Right ventricle myocardium superior (tissue), 1 donor: ENCODE measurements at places on chromosomes 5 and 9. TPM values are rescaled to one million over a fixed set of nuclear protein-coding genes. Genes with fewer than 3 reads are reported as not detected.
A peak's percentile ranks its signal among the peaks of the same experiment; 100 is the strongest.

DNA sequence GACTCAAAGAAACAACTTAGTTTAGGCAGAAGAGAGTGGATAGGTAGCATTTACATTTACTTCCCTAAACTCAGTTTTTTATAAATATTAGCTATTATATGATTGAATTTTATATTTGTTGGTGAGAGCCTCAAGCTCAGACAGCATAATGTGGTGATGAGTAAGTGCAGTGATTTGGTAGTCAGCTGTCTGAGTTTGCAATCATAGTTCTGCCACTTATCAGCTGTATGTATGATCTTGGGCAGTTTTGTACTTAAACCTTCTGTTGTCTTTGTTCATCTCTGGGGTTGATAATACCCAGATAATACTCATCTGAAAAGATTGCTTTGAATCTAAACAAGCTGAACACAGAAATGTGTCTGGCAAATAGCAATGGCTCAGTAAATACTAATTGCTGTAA, 108.8 kb downstream of the ANXA1 start:
- DNase-seq, result no peak

DNA sequence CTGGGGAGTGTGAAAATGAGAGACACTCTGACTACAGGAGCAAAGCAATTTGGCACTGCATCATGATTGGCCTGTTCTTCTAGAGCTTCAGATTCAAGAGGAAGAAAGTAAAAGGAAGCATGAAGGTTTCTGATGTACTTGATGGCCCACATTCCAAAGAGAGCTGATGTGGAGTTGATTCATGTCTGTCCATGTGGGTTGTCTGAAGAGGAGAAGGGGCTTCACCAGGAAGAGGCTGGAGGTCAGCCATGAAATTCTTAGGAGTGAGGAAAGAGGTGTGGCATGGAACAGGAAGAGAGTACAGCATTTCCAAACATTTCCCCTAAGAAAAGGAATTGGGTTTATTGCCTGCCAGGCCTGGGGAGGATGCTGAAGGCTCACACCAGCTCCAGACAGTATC, 70.7 kb downstream of the PTCD2 start:
- no peak for DNase-seq

DNA sequence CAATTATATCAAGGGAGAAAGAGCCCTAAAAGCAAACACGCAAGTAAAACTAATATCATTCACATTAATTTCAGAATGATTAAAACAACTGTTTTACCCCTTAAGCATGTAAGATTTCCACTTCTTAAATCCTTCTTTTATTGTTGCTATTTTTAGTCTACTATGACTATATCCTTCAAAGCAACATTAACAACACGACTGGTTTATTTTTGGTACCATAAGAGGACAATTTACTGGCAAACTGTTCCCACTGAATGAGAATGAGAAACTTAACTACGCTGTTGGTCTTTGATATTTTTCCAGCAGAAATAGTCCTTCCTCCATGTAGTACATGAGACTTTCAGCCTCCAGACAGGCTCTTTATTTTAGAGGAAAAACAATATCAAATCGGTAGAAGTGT, 281.5 kb downstream of the CTNND2 start:
- no peak for DNase-seq

DNA sequence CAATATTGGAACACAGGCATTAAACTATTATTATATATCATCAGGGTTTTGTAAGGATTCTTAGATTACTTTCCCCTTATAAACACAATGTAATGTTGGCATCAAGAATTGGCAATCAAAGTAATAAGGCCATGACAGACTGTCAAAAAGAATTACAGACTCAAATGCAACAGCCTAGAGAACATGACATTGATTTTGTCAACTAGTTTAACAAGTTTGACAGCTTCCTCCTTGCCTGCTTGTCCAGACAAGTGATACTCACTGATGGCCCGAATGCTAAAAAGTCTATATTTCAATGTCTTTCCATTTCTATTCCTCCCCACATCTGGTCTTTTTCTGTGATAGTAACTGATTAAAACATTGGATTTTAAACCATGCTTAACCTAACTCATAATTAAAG, 6.4 kb upstream of the ANKRD31 start:
- no peak for DNase-seq

DNA sequence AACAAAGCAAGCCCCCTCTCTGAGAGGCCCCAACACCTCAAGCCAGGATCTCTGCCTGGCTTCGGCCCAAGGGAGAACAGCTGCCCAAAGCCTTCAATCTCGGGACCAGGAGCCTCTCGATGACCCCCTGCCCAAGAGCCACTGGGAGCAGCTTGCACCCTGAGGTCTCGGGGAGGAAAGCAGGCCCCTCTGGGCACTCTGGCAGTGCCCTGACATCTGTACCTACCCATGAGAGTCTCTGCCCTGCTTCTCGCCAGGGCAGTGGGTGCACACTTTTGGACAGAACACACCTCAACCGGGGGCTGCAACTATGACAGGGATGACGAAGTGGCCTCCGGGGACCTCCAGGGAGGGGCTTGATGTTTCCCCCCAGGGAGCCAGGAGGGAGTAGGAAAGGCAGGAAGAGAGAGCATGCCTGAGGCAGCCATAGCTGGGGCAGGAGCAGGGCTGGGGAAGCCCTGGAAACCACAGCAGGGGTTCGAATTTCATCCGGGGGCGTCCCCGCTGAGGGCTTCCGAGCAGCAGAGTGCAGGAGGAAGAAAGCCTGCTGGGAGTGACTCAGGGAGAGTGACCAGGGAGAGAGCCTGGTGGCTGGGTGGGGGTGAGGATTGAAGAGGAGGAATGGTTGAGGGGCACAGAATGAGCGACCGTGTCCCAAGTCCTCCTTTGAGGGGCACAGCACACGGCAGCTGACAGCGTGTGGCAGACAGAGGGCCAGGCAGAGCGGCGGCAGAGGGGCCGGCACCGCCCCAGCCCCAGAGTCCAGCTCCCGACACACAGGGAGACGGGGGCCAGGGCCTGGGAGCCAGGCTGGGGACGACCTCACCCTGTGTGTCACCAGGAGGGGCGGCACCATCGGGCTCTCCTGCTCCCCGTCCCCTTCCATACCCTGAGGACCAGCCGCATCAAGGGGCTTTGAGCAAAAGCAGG, 1.8 kb downstream of the LPCAT1 start:
- DNase-seq, result peak; percentile 38

DNA sequence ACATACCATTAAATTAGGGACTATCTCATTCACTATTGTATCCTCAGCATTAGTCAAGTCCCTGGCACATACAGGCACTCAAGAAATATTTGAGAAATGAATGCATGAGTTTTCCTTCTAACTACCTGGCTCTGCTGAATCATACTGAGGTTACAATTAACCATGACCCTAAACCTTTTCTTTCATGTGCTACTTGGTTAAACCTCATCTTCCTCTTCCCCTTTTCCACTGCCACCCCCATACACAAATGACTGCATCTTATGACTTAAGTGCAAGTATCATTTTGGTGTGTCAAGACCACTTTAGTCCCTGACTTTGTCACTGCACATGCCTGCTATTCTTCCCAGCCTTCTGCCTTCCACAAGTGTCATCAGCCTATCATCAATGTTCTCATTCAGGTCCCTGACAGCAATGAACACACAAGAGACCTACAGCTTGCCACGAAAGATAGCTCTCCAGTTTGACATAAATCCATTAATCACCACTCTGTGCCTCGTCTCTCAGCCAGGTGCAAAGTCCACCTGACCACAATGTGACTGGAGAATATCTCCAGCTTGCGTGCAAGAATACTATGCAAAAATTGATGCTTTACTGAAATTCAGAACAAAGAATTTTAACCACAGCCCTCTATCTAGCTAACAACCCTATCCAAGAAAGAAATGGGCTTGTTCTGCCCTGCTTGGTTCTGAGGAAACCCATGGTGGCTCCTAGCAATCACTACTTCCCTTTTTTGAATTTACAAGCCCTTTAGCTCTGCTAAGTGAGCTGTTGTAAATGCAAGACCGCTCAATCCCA, 74.5 kb downstream of the MAPKAP1 start:
- no peak for DNase-seq

- DNase-seq, result no peak
Measured at GRCh38 chr9:121261755-121262154, 6.2 kb upstream of the GSN start.

OR1J4 gene
- not detected for total RNA-seq

CD72 gene
- 0.59 TPM for total RNA-seq

DNA sequence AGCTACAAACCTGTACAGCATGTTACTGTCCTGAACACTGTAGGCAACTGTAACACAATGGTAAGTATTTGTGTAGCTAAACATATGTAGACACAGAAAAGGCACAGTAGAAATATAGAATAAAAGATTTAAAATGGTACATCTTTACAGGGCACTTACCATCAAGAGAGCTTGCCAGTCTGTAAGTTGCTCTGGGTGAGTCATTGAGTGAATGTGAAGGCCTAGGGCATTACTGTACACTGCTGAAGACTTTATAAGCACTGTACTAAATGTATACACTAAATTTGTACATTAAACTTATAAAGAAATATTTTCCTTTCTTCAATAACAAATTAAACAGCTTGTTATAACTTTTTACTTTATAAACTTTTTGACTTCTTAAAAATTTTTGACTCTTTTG, 20.5 kb downstream of the ADRB2 start:
- DNase-seq, result no peak

GRCh38 chr5:178320281-178320855, 87.8 kb upstream of the PHYKPL start:
- DNase-seq, result peak; percentile 34

DNA sequence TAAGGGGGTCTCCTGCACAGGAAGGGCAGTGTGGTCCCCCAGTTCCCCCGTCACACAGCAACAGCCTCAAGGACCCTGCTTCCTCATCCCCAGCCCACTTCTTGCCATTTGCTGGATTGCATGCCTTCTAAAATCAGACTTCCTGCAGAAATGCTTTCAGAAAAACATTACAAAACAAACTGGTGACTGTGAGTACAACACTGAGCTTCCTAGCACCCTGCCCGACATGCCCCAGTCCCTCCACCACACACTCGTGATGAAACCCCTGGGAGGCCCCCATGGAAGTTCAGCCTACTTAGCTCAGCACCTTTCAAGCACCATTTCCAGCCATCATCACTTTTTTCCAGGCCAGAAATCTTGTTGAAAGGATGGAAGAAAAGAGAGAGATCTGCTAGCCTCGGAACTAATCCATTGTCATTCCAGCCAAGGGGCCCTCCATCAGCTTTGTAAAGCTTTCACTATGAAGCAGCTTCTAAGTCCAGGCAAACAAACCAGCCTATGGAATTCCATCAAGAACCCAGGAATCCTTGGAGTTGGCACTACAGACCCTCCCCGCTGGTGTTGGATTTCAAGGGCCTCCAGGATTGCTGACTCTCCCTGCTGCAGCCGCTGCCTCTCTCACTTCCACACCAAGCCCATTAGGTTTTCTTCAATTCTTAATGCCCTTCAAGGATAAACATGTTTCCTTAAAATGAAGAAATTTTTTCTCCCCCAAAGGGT, 114.6 kb downstream of the C5orf15 start:
- DNase-seq, result no peak

- no peak for DNase-seq
Measured at GRCh38 chr5:17895288-17896033, 261.2 kb downstream of the TAF11L14 start.

- DNase-seq, result no peak
Measured at GRCh38 chr9:128360826-128361225, 10.3 kb upstream of the URM1 start.

- no peak for DNase-seq
Measured at GRCh38 chr9:106761493-106761892, 101.5 kb upstream of the ZNF462 start.

SOHLH1 gene
- total RNA-seq, result not detected

GRCh38 chr5:97929383-97929782, 746.3 kb upstream of the RIOK2 start:
- DNase-seq, result no peak
